ENCODE measurements at places on chromosomes 1 and 21.

DNA sequence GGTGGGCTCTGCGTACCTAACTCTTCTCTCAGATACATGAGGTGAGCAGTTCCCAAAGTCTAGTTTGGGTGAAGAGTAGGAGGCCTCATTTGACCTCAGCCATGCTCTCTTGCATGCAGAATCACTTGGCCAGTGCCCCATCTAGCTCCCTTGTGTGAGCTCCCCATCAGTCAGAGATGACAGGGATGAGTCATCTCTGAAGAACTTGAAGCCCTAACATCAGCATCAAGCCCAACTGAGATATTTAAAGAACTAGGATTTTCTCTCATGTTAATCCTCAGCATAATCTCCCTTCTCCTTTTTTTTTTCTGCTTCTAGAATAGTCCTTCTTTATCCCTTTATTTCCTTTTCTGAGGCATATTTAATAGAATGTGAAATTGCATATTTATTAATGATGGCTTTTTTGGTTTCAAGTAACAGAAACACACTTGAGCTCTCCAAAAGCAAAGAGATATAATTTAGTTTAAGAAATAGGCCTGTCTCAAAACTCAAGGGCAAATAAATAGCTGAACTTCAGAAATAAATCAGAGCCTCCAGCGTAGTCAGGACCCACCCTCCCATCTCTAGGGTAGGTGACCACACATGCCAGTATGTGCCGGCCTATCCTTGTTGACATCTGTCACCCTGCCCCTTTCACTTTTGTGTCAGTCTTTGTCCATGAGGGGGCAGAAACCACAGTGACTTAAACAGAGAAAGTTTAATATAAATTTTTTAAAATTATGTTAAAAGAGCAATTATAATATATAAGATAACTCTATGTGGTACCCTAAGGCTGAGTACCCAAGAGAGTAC is 112.3 kb downstream of the TSEN15 start:
- DNase-seq = no peak

DNA sequence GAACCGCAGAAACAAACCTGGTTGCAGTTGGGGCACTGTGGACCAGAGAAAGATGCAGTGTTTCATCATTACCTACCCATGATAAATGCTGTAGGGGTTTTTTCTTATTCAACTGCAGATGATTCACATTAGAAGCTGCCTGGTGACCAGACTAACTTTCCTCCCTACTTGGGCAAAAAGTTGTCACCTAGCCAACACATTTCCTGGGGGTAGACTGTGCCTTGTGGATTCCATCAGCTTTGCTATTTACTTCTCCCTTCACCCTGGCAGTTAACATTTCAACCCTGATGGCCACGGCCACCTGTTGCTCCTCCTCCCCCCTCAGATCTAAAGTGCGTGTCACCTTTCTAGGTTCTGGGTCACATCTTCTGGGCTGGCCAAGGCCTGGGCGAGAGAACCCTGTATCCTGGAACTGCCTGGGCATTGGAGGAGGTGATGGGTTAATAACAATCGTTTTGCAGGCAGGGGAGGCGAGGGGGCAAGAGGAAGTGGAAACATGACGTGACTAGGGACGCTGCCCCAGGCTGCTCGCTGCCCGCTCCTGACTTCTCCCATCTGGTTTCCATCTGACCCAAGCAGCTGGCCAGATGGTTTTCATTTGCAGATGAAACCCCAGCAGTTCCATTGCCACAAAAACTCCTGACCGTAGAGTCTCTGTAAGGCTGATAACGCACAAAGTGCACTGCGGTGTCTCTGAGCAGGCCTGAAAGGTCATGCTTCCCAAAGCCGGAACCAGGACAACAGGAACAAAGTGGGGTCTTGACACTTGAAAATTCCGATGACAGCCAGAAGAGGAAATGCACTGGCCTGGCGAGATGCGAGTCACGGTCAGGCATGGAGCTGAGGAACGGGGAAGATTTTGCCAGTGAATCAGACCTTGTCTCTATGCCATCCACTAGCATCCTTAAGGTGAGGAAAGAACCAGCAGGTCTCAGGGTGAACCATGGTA is 36.6 kb downstream of the CAPZB start:
- DNase-seq = no peak

DNA sequence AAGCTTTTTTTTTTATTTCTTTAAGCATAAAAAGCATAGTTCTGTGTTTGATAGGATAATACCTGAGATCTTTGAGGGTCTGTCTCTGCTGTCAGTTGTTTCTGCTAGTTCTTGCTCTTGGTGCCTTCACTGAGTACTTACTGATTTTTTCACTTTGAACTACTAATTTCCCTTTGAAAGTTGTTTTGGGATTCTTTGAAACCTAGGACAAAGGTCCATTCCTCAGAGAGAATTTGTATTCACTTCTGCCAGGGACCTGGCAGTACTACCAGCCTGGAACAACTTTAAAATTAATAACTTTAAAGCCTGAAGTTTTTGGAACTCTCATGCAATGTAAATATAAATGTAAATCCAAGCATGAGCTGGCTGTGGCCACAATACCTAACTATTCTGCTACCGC is 190.1 kb downstream of the TM2D1 start:
- no peak for DNase-seq

- DNase-seq = no peak
Measured at GRCh38 chr1:43450251-43450941, 3.3 kb downstream of the HYI start.

GRCh38 chr1:44894591-44894990 is 51.5 kb upstream of the PTCH2 start:
- no peak for DNase-seq

- no peak for DNase-seq
Measured at GRCh38 chr1:172139196-172139595, 281.3 kb upstream of the C1orf105 start.

GRCh38 chr21:44397431-44398031 is 44.1 kb downstream of the TRPM2 start:
- DNase-seq = no peak

GRCh38 chr1:61446531-61446991 is 278.4 kb downstream of the TM2D1 start:
- no peak for DNase-seq

GRCh38 chr1:8782001-8782620 is 35.3 kb downstream of the RERE start:
- DNase-seq = no peak

- DNase-seq = no peak
Measured at GRCh38 chr1:116853680-116854402, 55.9 kb upstream of the PTGFRN start.

DNA sequence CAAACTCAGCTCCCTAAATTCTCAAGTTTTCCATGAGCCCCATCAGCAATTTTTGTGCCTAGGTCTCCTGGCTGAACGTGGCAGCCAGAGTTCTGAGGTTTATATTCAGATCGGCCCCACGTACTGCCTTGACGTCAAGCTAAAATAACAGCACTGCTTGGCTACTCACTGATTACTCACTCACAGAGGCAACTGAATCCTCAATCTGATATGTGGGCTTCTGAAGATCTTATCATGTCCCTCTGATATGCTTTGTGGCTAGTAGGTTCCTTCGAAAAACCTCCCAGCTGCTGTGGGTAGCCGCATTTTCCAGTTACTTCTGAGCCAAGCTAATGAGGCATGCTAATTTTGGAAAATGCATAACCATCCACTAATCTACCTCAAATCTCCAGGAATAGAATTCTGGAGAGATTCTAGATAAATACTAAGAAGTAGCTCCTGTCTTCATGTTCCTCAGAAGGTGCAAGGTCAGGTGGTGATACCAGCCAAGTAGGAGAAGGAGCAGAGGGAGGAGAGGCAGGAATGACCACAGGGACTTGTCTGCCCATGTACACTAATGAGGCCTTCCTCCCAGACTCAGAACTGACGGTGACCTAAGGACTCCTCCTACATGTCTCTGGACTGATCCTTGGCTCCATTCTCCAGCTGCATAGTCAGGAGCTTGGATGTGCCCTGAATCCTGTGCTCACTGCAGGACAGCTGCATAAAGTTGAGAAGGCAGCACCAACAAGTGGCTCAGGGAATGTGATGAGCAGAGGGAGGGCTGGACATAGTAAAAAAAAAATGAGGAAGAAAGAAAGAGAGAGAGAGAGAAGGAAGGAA is 263.7 kb downstream of the TNR start:
- no peak for DNase-seq

GRCh38 chr1:75616436-75617433 is 5.8 kb upstream of the SLC44A5 start:
- no peak for DNase-seq

- DNase-seq = no peak
Measured at GRCh38 chr1:12148160-12148957, 18.4 kb upstream of the TNFRSF1B start.

GRCh38 chr21:25857308-25858074 is 122.7 kb downstream of the GABPA start:
- DNase-seq = no peak

DNA sequence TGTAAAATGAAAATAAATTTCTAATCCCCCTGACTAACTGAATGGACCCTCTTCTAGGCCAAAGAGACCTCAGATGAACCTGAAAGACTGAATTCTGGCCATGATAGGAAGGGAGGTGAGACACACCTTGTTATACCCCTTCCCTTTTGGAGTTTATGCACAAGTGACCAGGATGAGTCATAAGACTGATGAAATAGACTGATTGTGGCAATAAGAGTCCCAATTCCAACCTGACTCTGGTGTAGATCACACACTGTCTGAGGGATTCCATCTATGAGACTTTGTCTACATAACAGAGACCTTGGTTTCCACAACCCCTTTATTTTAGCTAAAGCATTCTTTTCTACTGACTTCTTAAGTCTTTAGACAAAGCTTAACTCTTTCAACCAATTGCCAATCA is 13.5 kb upstream of the OR2G2 start:
- no peak for DNase-seq

GRCh38 chr1:73097917-73098316 is 815.6 kb upstream of the NEGR1 start:
- DNase-seq = no peak

DNA sequence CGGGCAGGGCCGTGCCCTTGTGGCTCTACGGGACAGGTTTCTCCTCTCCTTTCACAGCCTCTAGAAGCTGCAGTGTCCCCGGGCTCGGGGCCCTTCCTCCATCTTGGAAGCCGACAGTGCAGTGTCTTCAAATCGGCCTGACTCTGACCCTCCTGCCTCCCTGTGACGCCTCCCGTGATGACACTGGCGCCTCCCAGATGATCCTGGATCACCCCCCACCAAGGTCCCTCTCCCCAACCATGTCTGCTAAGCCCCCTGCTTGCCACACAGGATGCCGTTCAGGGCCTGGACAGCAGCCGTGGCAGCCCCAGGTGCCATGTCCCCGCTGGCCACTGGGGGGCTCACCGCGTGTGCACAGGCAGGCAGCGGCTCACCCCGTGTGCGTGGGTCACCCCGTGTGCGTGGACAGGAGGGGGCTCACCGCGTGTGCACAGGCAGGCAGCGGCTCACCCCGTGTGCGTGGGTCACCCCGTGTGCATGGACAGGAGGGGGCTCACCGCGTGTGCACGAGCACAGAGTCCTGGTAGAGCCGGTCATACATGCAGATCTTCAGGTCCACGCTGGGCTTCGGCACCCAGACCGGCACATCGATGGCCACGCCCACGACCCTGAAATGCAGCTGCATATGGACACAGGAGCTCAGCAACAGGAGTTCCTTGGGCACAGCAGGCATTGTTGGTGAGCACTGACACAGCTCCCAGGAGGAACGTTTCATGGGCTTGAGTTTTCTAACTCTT is 24.9 kb upstream of the TMEM52 start:
- DNase-seq = peak; percentile 20

GRCh38 chr1:91699339-91699974 is 186.5 kb downstream of the TGFBR3 start:
- DNase-seq = no peak

DNA sequence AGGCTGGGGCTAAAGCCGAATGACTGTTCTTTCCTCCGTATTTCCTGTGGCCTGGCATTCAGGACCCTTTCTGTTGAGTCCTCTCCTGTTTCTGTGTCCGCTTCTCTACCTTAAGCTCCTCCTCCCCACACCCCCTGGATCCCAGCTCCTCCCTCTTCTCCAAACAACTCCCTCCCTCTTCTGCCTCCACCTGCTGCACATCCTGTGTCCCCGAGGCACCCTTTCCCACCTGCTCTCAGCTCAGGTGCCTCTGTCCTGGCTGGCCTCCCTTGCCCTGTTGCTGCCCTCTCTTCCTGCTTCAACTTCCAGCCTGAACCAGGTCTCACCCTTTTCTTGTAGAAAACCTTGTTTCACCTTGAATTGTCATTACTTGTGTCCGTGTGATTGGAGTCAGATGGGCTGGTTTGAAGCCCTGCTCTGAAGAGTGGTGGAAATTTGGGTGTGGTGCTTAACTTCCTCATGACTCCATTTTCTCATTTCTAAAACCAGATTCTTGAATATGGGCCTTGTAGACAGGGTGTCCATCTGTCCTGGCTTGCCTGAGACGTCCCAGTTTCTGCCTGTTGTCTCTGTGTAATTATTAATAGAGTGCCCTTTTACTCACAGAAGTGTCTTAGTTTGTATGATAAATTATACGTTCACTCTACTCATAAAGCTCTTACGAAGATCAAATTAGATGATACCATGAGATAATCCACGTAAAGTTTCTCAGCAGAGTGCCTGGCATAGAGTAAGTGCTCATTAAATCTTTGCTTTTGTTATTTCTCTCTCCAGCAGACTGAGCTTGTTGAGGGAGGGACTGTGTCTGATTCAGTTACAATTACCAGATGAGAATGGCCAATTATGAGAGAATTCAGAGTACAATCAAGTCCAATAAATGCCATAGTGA is 58.9 kb upstream of the TRABD2B start:
- DNase-seq = no peak

GRCh38 chr1:27574001-27574781 is 29.8 kb downstream of the AHDC1 start:
- DNase-seq = no peak

- no peak for DNase-seq
Measured at GRCh38 chr1:20704390-20705202, 13.2 kb downstream of the KIF17 start.

DNA sequence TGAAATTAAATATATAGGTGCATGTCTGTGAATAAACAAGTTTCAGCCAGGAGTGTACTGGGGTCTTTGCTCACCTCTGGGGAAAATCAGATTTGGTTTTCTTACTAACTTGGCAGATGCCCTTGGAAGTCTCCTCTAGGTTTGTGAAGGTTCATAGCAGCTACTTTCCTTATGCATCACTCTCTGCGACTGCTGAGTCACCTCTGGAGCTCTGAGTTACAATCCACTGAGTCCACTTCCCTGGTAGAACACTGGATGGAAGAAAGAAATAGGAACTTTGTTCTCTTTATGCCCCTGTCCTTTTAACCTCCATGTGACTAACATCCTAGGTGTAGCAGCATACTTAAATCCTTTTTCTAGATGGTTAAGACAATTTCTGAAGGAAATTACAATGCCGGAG is 4.4 kb upstream of the FASLG start:
- no peak for DNase-seq

DNA sequence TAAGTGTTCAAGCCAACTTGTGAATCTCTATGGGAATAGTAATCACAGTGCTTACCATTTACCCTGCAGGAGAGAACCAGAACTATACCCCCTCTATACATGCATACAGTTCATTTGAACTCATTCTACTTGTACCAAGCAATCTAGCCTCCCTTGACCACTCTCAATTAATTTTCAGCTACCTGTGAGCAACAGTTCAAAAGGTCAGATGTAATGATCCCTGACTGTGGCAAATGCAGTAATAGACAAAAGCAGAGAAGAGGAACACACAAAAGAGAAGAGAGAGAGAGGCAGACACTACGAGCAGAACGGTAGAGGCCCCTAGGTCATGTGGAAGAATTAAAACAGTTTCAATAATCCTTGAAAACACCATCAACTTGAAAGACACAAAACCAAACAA is 52.8 kb downstream of the FMO4 start:
- no peak for DNase-seq

GRCh38 chr1:224923726-224924125 is 5.7 kb upstream of the DNAH14 start:
- no peak for DNase-seq

Measured in activated naive CD4-positive, alpha-beta T cell (primary cell).